ENCODE measurements at places on chromosomes 12 and 14.
A peak's percentile ranks its signal among the peaks of the same experiment; 100 is the strongest.

DNA sequence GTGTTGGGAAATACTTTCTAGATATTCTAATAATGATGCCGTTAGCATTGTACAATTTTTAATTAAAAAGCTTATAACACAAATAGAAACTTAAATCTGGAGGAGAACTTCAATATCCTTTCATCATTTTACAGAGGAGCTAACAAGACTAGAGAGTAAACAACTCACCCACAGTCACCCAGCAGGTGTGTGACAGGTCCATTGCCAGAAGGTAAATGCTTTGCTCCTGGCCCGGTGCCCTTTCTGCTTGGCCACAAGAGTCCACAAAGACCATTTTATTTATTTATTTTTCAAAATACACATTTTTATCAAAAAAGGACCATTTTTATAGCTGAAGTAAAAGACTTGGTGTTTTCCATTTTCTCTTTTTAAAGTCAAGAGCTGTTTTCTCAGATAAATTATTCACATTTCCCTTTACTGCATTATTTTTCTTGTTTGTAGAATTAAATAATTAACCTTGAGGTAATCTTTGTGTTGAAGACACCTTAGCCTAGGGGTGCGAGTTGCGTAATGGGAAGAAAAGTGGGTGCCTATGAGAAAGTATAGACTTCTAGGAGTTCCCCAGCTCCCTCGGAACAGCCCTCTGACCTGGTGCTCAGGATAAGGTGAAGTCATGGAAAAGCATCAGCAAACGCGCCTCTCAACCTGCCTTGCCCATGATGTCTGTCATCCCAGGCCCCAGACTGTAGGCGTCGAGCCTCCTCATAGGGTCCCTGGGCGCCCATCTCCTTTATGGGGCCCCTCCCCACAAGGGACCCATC is 26.3 kb upstream of the AMIGO2 start:
- no peak for DNase-seq

- DNase-seq, result no peak
Observed at GRCh38 chr12:22122359-22122758, 76.3 kb downstream of the CMAS start.

- DNase-seq, result no peak
Observed at GRCh38 chr14:31510222-31510621, 22.4 kb upstream of the GPR33 start.

DNA sequence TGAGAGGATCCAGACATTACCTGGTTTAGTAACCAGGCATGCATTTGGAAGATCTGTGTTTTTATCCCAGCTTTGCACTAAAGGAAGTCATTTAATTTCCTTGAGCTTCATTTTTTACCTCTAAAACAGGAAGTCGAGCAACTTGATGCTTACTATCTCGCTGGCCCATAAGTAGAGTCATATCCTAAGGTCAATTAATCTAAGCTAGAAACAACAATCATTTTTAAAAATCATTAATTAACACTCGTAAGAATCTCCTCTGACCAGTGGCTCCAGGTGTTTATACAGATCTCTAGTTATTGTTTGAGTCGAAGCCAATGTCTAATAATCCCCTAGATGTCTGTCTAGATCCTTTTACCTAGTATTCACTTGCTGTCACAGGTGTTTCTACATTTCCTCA is 355.8 kb upstream of the DCN start:
- DNase-seq, result no peak

GRCh38 chr12:84904051-84904450 is 8.5 kb downstream of the SLC6A15 start:
- no peak for DNase-seq

GRCh38 chr14:62409626-62410300 is 635.5 kb downstream of the KCNH5 start:
- no peak for DNase-seq

GRCh38 chr14:68020999-68021663 is 201.6 kb downstream of the RAD51B start:
- no peak for DNase-seq

DNA sequence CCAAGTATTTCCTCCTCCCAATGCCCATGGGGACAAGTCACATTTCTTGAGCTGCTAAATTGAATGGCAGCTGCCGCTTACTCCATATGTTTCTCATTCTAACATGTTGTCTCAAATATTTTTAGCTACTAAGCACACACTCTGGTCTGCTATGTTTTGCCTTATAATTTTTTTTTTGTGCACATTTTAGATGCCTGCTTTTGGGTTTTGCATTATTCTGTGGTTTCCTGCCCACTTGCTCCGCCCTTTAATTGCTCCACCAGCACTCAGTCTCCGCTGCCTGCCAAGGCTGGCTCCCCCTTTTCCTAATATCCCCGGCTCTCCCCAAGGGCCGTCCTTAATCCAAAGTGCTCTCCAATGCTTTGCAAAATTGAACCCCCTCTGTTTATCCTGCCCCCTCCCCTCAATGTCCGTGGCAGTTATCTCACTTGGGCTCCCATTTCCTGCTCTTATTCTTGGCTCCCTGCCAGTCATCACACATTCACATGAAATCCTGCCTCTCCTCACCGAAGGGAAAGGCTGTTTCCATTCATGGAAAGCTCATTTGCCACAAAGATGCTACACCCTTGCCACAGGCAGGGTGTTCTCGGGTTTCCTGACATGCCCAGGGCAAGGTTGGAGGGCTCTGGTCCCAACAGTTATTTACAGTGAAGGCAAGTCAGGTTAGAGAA is 79.4 kb downstream of the C12orf75 start:
- DNase-seq, result no peak

GRCh38 chr14:67623114-67623513 is 3.4 kb downstream of the ARG2 start:
- DNase-seq, result no peak

- peak; percentile 6 for DNase-seq
Observed at GRCh38 chr12:10190558-10191388, 11.9 kb downstream of the TMEM52B start.

GRCh38 chr12:4265280-4265679 is 8.3 kb upstream of the CCND2 start:
- DNase-seq, result no peak

DNA sequence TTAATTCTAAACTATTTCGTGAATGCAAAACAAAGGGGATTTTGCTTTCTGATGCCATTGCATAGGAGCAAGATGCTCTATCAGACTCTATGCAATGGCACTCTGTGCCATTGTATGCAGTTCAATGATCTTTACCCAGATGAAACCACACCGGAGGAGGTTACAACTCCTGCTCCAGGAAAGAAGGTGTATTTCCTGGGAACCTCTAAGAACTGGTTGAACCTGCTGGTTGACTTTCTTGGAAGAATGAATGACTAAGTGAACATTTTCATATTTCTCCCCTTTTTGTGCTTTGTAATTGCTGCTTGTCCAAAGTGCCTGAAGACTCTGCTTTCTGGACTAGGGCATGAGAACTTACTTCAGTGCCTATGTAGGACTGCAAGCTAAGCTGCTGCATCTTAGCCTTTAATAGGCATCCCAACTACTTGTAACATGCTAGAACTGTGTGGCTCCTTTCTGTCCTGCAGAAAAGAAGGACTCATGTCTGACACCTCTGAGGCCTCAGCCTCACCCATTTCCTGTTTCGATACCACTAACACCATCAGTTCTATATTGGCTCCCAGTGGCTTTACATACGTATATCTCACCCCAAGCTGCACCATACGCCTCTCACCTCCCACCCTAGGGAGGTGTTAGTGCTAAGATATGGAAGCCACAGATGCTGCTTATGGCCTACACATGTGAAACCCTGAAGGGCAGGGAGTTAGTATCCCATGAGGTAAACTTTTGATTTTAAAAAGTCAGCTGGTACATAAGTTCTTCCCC is 193.5 kb upstream of the CNOT2 start:
- no peak for DNase-seq

GRCh38 chr12:109301643-109302168 is 7.4 kb downstream of the FOXN4 start:
- DNase-seq, result no peak

DNA sequence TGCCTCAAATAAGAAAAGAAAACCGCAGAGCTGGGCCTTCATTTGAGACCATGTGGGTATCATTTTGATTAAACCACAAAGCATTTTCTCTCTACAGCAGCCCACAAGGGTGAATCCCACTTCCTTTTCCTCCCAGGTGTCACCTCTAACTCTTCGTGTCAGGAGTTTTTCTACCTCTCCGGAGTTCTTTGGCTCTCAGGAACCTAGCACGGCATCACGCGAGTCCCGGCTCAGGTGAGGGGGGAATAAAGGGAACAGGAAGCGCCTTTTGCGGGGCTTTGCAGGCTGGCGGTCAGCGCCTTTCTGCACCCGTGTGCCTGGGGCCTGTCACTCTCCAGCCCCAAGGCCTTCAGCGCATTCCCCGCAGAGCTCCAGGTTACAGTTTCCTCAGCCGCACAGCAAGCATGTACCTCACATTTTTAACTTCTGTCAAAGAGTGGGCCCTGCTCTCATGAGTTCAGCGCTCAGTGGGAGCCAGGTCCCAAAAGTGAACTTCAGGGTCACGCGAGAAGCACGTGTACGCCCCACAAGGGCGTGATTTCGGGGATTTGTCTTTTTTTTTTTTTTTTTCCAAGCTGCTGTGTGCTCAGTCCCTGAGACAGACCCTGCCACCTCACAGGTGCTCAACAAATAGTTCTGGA is 740 bp upstream of the PRPF40B start:
- DNase-seq, result peak; percentile 21

GRCh38 chr12:41663598-41664265 is 475.6 kb downstream of the PDZRN4 start:
- no peak for DNase-seq

GRCh38 chr12:58099476-58099875 is 158.1 kb downstream of the ATP23 start:
- no peak for DNase-seq

DNA sequence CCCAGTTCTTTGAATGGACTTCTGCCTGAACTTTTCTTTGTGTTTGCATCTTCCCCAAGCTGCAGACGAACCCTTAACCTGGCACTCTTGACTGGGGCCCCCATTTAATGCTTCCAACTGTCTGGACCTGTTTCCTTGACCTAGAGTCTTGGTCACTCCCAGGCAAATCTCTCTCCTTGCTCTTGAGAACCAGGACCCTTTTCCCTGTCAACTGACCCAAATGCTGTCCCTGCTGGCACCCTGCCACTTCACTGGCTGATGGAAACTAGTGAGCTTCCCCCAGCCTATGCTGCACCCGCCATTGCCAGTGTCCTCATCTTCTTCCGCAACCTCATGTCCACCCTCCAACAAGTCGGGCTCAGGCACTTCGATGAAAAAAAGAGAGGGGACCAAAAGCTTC is 79.5 kb downstream of the PRIMA1 start:
- no peak for DNase-seq

DNA sequence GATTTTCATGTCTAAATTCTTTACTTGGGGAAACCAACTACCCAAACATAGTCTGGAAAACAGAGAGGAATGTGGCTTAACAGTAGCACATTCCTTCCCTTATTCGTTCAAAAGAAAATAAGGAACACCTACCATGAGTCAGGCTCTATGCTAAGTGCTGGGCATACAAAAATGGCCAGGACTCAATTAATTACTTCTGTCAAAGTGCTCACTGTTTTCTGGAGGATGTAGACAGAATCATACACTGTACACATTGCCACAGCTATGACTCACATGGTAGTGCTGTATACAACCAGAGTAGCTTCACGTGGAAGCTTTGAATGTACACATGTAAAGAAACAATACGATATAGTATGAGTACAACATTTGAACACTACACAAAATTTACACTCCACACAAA is 50.1 kb downstream of the SLC25A21 start:
- no peak for DNase-seq

DNA sequence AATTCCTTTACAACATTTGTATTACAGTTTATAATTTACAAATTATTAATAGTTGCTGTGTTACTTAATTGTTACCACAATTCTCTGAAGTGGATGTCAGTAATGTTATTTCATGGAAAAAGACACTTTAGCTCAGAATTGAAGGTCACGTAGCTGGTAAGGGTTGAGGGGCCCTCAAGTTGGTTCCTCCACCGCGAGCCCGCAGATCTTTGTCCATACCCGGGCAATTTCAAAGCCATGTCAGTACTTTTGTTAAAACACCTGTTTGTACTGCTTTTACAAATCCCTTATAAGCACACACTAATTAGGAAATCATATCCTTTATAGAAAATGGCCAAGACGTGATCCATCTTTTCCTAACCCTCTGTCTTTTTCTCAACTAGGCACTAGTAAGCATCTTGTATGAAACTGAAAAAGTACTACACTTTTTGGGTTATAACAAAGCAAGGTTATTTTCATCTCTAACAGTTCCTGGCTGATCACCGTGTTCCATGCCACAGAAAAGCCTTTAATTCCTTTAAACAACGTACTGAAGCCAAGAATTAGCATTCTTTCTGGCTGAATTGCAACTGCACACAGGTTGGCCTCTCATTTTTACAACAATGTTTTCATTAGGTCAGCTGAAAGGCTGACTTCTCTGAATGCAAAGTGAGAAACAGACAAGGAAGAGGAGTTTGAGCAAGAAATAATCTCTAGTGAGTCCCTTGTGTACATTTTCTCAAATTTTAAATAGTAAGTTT is 76.1 kb downstream of the CNTN1 start:
- no peak for DNase-seq

- no peak for DNase-seq
Observed at GRCh38 chr12:60043236-60043635, 447.4 kb downstream of the SLC16A7 start.

DNA sequence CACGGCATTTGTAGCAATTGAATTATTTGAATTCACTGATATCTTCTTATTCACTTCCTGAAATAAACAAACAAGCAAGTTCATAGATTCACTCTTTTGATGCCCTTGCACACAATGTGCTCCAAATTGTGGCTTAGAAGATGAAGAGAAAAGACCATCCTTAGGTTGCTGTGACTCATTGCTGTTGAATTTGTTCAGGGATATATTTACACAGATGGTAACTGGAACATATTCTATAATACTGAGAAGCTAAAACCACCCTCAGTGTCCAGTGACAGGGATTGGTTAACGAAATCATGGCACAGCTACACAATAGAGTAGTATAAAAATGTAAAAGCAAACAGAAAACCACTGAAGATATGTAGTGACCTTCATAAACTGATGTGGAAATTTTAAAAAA is 3.1 kb downstream of the PRB4 start:
- no peak for DNase-seq

DNA sequence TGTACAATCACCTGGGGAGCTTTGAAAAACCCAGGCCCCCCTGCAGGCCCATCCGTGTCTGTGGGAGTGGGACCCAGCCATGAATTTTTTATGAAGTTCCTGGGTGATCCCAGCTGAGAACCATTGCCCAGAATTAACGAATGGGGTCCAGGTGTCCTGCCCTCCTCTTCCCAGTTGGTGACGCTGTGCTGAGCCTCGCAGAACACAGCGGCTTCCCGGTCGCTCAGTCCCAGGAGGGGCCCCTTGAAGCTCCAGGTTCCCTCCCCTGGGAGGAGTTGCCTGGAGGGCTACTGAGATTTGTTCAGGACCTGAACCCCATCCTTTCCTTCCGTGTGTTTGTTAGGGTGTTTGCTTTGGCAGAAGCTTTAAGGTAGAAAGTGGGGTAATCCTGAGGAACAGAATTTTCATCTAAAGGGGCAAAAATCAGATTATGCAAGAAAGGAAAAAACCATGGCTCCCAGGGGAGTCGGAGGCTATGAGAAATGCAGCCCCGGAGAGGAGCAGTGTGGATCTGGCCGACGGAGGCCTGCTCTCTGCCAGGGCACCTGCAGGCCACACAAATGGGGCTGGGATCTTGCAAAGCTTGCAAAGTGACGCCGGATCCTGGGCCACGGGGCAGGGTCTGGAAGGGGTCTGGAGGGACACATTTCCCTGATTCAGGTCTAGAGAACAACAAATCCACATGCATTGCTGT is 164.7 kb upstream of the PRMT8 start:
- DNase-seq, result no peak

- no peak for DNase-seq
Observed at GRCh38 chr14:74661726-74662450, 49.9 kb upstream of the LTBP2 start.
